ENCODE measurements at places on chromosomes 6 and 20.

GRCh38 chr6:119915971-119916370 lies 566.4 kb upstream of the MAN1A1 start:
- DNase-seq, result no peak

GRCh38 chr6:162704001-162704400 lies 23.6 kb downstream of the PRKN start:
- DNase-seq, result no peak

DNA sequence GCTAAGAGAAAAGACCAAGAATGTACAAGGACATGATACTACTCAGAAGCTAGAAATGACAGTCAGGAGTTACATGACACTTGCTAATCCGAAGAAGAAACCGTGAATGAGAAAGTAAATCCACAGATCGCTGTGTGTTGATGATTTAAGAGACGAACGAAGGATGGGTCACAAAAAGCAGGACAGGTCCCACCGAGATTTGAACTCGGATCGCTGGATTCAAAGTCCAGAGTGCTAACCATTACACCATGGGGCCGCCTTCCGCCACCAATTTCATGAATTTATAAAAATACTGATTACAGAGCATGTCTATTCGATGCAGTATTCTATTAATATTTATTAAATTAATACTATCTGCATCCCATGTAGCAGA lies 54.0 kb upstream of the BTN3A2 start:
- DNase-seq, result peak; percentile 78

DNA sequence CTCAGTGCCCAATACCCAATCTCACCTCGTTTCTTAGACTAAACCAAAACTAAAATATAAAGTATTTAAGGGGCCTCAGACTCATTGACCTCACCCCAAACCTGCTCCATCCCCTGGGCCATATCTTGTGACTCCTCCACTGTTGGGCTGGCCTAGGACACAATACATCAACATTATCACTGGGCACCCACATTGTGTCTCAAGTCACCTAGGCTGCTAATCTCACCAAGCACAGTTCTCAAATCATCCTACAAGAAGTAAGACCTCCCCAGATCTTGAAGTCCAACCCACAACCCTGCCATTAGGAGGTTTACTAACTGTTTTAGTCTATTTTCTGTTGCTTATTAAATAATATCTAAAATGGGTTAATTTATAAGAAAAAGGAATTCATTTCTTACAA lies 96.2 kb downstream of the CRYBG1 start:
- DNase-seq, result no peak

DNA sequence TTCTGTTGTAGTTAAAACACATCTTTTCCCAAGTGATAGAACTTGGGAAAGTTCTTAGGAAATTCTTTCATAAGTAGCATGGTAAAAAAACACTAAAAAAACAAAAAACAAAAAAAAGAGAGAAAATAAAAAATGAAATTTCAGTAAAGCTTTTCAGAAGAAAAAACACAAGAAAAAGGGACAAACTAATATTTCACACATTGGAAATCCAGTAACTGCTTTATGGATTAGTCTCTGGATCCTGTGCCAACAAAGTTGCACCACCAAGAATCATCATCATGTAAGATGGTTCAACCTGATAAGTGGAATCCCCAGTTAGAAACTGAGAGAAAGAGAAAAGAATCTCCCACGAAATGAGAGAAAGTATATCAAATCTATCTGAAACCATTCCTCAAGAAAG lies 144.2 kb downstream of the GMDS start:
- DNase-seq, result no peak

DNA sequence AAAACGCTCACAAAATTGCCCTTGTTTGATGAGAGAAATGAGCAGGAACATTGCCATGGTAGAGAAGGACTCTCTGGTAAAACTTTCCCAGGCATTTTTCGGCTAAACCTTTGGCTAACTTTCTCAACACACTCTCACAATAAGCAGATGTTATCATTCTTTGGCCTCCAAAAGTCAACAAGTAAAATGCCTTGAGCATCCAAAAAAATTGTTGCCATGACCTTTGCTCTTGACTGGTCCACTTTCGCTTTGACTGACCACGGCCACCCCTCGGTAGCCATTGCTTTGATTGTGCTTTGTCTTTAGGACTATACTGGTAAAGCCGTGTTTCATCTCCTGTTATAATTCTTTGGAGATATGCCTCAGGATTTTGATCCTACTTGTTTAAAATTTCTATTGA lies 41.1 kb upstream of the PREP start:
- DNase-seq, result no peak

- no peak for DNase-seq
These were observed 26.4 kb downstream of the ZMYND8 start for GRCh38 chr20:47330071-47330470.

DNA sequence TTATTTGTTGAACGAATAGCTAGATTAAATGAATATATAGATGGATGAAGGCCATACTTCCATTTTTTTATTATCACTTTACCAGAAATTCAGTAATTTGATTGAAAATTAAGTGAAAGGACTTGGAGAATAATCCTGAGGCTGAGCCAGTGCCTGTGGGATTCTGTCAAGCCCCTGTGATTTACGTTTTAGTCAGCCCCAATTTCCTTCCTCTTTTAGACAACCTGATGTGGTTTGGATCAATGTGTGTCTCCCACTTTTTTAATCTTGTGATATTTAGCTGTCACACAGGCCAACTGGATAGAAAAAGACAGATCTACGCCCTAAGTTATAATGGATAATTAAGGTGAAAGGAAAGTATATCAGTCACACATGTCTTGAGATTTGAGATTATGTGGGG lies 188.8 kb downstream of the EDN1 start:
- no peak for DNase-seq

GRCh38 chr6:169969372-169970099 lies 218.1 kb downstream of the ERMARD start:
- no peak for DNase-seq

DNA sequence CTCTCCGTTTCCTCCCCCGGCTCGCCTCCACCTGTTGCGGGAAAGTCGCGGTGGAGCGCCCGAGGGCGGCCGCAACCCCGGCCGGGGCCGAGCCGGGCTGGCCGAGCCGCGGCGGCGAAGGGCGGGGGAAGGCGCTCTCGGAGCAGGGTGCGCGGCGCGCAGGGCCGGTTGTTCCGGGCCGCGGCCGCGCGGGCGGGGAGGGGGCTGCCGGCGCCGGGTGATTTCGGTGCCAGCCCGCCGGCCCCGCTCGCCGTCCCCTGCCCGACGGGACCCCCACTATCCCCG lies 235 bp downstream of the MAP7 start:
- no peak for DNase-seq

GRCh38 chr20:13788167-13788834 lies 3.5 kb downstream of the NDUFAF5 start:
- peak; percentile 85 for DNase-seq

DNA sequence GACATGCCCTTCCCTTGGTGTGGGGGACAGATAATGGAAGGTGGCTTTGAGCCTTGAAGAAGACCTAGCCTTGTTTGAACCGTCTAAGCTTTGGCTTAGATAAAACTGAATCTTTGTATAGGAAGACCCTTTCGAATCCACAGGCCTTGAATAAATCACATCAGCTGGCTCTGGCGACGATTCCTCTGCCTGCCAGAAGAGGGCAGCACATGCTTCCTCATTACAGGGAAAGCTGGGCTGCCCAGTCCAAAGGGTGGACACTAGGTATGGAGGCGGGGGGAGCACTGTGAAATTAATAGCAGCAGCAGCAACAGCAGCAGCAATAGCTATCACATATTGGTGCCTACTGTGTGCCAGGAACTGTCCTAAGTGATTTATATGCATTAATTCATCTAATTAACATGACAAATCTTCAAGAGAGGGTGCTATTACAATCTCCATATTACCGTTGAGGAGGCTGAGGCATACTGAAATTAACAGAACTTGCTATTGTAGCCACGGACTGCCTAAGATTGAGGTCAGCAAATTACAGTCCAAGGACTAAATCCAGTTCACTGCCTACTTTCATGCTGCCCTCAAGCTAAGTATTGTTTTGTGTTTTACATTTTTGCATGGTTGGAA lies 85.1 kb downstream of the CLIC5 start:
- peak; percentile 60 for DNase-seq

GRCh38 chr20:24001712-24002405 lies 13.3 kb upstream of the GGTLC1 start:
- no peak for DNase-seq

GRCh38 chr6:18920701-18921100 lies 533.6 kb downstream of the RNF144B start:
- no peak for DNase-seq

DNA sequence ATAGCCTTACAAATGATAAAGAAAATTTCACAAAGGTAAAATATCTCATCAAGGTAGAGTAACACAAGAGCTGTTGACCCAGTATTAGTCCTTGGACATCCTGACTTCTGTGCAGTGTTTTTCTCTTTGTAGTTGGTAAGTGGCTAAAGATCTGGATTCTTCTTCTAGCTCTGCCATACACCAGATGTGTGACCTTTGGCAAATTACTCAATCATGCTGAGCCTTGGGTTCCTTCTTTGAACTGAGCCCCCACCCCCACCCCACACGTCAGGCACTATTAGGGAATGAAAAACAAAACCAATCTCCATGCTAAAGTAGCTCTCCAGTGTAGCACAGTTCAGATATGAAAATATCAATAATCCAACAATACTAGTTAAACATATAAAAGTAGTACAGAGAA lies 15.1 kb upstream of the TRIM39 start:
- DNase-seq, result no peak

- peak; percentile 26 for DNase-seq
These were observed 1.4 kb downstream of the DEFB132 start for GRCh38 chr20:258963-259362.
